ENCODE measurements at places on chromosomes 2 and 18. TPM values are rescaled to one million over a fixed set of nuclear protein-coding genes. Genes with fewer than 3 reads are reported as not detected.

The TMEM214 gene
- total RNA-seq: 60.4 TPM

The LCT gene
- 0.05 TPM for total RNA-seq

The EMX1 gene
- total RNA-seq: not detected

The SLC19A3 gene
- not detected for total RNA-seq

The LRRFIP1 gene
- 160 TPM for total RNA-seq

The STPG4 gene
- total RNA-seq: not detected

The SP140 gene
- total RNA-seq: 50.6 TPM

The PER2 gene
- total RNA-seq: 22.8 TPM

The ATP6V1C2 gene
- total RNA-seq: 0.14 TPM

The PIEZO2 gene
- total RNA-seq: 0.18 TPM

The GIGYF2 gene
- 47.4 TPM for total RNA-seq

The NGEF gene
- 0.37 TPM for total RNA-seq

The CHRNG gene
- total RNA-seq: not detected

The FSIP2 gene
- not detected for total RNA-seq

The DYNAP gene
- total RNA-seq: not detected

The CKAP2L gene
- total RNA-seq: 2.7 TPM

The INHA gene
- total RNA-seq: not detected

The MYOM1 gene
- total RNA-seq: 0.42 TPM

The ALKAL2 gene
- total RNA-seq: not detected

The FAHD2A gene
- 15.3 TPM for total RNA-seq

The GRP gene
- not detected for total RNA-seq

The KIF1A gene
- total RNA-seq: 2.5 TPM

The CAPN14 gene
- total RNA-seq: 0.10 TPM

The B3GNT7 gene
- 0.24 TPM for total RNA-seq

The LAPTM4A gene
- 27.3 TPM for total RNA-seq

The UGT1A9 gene
- total RNA-seq: not detected

The AP1S3 gene
- total RNA-seq: 19.9 TPM

The LYG2 gene
- not detected for total RNA-seq

The IL18RAP gene
- 5.2 TPM for total RNA-seq

The TRIB2 gene
- total RNA-seq: 9.8 TPM
